ENCODE measurements at places on chromosomes 5 and 9.

DNA sequence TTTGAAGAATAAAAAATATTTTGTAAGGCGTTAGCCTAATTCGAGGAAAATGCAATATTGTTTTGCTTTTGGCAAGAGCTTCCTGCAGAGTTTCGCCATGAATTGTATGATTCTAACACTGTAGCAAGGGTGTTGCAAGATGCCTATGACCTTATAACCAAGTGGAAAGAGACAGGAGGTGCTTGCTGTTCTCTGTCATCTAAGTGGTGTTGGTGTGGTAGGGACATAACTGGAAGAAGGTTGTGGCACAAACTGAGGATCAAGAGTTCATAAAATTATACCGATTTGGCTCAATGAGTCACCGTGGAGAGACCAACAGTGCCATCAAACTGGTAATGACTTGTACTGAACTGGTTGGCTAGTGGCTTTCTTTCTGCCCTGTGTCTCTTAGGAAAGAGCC is 6.3 kb downstream of the STC2 start:
- DNase-seq, result peak; percentile 33

DNA sequence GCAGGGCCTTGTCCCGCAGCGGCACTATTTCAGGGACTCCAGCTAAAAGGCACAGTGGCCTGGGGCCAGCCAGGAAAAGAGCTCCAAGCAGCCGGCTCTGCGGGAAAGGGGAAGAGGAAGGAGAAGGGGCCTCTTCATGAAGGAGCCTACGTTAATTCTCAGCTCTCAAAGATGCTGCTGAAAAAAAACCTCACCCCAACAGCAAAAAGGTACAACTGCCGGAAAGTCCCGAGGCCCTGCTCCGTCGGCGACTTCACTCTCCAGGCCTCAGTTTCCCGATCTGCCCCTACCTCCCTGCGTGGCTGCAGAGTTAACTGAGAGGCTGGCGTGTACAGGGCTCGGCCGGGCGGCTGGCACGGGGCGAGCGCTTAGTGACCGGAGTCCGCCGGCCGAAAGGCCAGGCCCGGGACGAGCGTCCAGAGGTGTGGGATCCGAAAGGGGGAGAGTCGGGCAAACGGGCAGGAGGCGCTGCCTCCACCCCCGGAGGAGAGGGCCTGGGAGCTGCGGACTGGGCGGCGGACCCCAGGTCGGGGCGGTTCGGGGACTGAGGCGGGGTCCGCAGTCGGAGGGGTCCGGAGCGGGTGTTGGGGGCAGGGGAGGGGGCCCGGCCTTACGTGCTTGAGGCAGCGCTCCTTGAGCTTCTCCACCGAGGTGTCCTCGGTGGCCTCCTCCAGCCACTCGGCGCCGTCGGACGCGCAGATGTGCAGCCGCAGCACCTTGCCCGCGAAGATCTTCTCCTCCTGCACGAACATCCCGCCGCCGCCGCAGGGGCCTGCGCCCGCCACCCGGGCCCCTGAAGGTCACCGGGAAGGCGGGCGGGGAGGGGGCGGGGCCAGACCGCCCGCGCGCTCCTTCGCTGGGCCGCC is 529 bp downstream of the UBAC1 start:
- DNase-seq, result peak; percentile 72

- DNase-seq, result peak; percentile 61
Observed at GRCh38 chr5:160357861-160358411, 12.5 kb downstream of the C1QTNF2 start.

DNA sequence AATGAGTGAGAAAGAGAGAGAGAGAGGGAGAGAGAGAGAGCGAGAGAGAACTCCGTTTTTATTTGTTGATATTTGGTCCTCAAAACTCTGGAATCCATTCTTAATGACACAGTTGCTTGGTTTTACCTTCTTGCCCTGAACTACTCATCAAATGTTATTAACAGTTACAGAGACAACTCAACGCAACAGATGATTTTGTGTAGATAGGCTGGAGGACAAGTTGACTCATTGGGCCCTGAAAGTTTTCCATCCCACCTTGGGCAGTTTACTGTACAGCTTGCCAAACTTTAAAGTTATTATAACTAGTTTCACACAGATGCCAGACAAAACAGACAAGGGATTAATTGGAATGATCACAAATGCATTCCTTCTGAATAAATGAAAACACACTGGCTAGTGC is 339.9 kb downstream of the ARL15 start:
- DNase-seq, result peak; percentile 14

GRCh38 chr5:90939211-90939610 is 380.6 kb downstream of the ADGRV1 start:
- peak; percentile 13 for DNase-seq

All from GM03348 (cell line).